ENCODE measurements at places on chromosomes 5 and 9. TPM values are rescaled to one million over a fixed set of nuclear protein-coding genes. Genes with fewer than 3 reads are reported as not detected.

DNA sequence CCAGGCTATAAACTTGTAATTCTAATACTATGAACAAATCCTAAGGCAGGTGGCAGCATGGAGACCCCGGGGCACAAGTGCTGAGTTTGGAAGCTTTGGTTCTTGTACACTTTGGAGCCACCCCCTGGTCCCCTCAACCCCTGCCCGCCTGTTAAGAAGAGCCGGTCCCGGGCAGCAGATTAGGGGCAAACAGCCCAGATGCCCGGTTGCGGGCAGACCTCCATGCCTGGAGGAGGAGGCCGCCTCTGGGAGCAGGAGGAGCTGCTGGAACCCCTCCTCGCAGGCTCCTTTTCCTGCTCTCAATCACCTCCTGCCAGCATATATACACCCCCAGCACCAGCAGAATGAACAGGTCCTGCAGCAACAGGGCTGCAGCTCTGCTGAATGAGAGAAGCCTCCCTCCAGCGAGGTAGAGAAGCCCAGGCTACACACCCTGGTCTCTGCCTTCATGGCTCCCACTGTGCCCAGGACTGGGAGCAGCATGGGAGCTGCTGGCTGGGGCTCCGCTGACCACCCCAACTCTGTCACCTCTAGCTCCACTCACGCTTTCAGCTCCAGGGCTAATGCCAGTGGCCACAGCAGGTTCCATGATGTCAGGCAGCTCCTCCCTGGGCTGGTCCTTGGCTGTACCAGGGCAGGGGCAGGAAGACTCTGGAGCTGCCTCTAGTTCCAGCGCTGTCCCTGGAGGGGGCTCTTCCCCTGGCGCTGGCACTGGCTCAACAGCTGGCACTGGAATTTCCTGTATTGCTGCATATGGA is 1713.5 kb upstream of the ACO1 start:
- no peak for DNase-seq

GRCh38 chr9:128568470-128569078 is 16.2 kb downstream of the SPTAN1 start:
- no peak for DNase-seq

DNA sequence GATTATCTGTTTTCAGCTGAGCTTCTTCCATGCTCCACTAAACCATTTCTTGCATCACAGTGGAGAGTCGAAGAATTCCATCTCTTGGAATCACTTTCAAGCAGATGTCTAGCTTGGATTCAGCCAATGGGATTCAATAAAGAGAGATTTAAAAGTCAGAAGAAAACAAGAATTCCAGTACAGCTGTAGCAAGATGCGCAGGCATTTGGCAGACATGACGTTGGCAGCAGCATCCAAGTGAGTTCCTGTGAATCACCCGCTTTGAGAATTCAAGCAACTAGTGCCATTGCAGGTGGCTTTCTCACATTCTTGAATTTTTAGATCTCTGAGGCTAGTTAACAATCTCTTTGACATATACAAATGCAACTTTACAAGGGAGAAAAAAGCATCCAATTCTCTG is 467.0 kb downstream of the CDH10 start:
- no peak for DNase-seq

DNA sequence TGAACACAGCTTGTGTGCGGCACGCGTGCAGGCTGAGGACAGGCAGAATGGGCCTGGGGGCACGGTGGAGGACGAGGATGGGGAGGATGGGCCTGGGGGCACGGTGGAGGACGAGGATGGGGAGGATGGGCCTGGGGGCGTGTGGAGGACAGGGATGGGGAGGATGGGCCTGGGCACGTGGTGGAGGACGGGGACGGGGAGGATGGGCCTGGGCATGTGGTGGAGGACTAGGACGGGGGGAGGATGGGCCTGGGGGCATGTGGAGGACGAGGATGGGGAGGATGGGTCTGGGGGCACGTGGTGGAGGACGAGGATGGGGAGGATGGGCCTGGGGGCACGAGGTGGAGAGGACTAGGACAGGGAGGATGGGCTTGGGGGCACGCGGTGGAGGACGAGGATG is 22.0 kb downstream of the FBXW5 start:
- DNase-seq: no peak

DNA sequence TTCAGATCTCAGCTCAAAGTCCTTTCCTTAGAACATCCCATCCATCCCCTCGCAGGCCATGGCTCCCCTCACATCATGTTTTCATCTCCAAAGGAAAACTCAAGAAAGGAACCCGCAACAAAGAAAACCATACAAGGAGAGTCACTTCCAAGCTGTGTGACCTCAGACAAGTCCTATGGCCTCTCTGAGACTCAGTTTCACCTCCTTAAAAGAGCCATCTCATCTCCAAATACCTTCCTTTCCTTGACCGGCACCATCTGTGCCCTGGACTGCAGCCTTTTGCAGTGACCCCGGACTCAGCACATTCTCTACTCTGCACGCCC is 10.7 kb downstream of the CORO2A start:
- DNase-seq: no peak

DNA sequence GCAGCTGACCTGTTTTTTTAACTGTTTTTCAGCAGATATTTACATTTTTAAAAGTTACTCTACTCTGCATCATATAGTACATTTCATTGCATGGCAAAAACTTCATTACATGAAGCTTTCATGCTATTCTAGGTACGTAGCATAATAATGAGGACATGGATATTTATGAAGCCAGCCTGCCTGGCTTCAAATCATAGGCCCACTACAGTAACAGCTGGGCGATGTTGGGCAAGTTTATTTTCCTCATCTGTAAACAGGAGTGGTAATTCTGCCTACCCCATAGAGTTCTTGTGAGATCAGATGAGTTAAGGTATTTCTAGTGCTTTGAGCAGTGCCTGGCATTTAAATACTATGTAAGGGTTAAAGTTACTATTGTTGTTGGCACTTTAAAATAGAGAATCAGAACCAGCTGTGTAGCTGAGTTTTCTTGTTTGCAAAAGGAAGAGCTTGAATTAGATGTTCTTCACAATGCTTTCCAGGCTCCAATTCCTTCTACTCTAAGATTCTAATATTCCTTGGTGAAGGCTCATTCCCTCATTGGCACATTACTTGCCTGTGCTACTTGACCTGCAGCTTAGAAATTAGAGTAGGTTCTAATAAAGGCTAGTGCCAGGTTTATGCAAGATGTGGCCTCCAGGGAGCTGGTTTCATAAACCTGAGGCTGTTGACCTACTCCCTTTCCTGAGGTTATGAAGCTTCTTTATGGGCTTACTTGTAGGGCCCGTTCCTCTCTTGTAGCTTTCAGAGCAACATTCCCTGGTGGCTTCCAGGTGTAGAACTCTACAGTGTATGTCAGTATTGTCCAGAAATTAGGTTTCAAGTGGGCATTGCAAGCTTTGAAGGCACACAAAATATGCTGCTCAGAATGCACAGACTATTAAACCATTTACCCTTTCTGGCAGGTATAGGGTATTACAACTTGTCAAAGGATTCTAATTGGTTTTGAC is 14.5 kb downstream of the ANP32B start:
- no peak for DNase-seq

DNA sequence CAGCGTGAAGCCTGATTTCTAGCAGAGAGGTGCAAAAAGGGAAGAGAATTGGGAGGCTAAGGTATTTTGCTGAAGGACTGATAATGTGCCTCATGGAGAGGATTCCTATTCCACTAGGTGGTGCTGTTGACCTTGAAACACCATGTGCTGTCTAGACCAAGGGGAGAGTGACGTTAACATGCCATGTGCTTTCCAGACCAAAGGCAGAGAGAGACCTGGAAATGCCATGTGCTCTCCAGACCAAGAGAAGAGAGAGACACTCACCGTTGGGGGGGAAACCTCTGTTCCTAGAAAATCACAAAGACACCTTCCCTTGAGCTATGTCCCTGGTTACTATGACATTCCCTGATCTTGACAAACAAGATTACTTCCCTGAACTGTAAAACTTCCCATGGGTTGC is 286.0 kb upstream of the TUSC1 start:
- peak; percentile 5 for DNase-seq

GRCh38 chr5:38780316-38780715 is 65.5 kb upstream of the OSMR start:
- DNase-seq: no peak

- DNase-seq: no peak
Observed at GRCh38 chr5:149310488-149310887, 34.8 kb upstream of the GRPEL2 start.

GRCh38 chr9:126836216-126836615 is 24.2 kb upstream of the ZBTB34 start:
- DNase-seq: no peak

DNA sequence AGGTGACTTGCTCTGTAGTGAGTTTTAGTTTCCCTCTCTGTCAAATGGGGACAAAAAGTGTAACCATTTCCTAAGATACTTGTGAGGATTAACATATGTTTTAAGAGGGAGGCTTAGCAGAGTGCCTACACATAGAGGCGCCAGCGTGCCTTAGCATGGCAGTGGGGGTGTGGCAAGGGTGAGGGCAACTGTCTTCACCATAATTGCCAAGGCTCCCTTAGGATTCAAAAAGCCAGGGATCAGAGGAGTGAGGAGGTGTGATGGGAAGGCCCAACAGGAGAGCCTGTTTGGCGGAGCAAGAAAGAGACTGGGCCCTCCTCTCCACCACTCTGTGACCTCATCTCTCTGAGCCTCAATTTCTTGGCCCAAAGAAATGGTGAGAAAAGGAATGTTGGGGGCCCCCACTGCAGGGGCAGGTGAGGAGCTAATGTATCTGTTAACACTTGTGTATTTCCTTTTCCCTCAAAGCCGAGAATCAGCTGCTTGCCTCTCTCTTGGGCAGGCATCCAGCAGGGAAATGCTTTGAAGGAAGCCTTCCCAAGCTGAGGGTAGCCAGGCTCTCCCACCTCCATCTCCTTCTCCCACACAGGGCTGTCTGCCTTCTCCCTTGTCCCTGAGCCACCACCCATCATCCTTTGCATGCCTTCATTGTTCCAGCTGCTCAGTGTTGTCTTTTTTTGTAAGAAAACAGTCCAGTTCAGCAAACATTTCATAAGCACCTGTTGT is 76.0 kb downstream of the DAB2IP start:
- no peak for DNase-seq

DNA sequence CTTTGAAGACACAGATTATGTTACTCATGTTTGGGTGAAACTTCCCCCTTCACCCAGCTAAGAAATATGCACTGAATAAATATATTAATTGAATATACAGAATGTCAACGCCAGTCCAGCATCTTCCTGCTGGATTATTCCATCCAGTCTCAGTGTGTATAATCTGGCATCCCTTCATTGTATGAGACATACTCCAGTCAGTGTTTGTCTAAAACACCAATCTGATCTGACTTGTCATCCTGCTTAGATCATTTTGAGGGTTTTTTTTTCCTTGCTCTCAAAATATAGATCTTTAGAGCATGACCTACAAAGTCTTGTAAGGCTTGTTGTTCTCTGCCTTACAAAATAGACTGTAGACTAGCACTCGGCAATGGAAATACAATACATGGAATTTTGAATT is 195.1 kb downstream of the SMARCA2 start:
- no peak for DNase-seq

DNA sequence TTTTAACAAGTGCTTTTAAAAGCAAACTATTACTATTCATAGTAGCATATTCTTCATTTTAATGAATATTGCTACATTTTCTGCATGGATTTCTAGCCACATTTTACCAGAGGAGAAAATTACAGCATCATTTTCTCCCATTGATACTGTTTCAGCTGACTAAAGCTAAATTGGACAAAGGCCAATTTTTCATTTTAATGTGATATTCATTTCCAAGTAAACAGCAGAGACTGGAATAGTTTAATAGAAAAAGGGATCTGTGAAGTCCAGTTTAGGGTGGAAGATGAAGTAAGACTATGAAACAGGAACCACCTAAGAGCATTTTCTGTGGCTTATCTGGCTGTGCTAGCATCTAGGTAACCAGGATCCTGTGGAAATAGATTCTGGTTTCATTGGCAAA is 128.1 kb downstream of the GIN1 start:
- DNase-seq: no peak

- no peak for DNase-seq
Observed at GRCh38 chr5:77321793-77322394, 111.4 kb downstream of the PDE8B start.

- DNase-seq: no peak
Observed at GRCh38 chr5:117551236-117551635, 976.6 kb upstream of the SEMA6A start.

DNA sequence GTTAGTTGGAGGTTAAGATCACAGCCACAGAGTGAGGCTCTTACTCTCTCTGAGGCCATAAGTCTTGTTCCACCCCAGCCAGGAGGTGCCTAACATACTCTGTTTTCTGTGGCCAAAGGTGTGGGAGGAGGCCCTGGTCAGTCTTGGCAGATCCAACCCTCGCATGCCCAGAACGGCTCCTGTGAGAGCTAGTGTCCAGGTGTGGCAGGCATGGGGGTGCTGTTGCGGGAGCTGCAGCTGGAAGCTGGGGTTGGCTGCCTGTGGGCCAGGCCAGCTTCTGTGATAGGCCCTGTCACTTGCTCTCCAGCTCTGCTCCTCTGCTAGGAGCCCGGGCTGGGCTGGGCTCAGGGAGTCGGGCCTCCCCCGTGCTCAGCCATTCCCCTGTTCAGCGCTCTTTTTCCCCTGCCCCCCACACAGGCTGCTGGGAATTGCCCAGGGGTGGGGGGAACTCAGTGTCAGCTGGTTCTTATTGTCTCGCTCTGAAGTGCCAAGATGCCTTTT is 31.6 kb downstream of the IER5L start:
- DNase-seq: no peak

- DNase-seq: no peak
Observed at GRCh38 chr5:147348046-147348445, 113.2 kb downstream of the STK32A start.

- DNase-seq: no peak
Observed at GRCh38 chr5:79795764-79796398, 106.2 kb downstream of the CMYA5 start.

DNA sequence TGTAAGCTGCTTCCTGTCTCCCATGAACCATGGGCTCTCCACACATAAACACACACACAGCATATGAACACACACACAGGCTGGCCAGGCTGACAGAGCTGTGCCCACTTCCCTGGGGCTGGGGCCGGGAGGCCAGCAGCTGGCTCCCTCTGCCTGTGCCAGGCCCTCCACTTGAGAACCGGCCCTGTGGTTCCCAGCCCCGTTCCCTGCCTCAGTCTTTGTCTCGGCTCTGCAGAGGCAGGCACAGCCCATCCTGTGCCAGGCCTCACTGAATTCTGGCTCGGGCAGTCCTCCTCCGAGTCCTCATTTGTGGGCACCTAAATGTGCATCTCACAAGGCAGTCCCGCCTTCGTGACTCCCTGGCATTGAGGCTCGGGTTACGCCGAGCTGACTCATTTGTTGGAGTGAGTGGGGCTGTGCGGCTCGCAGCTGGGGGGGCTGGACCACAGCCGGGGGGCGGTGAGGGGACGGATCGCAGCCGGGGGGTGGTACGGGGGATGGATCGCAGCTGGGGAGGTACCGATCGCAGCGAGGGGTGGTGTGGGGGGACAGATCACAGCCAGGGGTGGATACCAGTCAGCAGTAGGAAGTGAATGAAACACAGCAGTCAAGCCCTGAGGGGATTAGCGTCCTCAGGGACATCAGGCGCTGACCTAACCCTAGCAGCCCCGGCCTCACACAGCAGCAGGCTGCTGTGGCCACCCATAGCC is 72.3 kb downstream of the PSMB7 start:
- no peak for DNase-seq

Gene PRSS3
- total RNA-seq: not detected

Gene UNC13B
- 2.3 TPM for total RNA-seq

Gene CCNO
- not detected for total RNA-seq

Gene SYK
- 0.29 TPM for total RNA-seq

Gene ANKS6
- 18.6 TPM for total RNA-seq

Gene IFNB1
- total RNA-seq: 0.46 TPM

Gene PCDHGA12
- total RNA-seq: 0.16 TPM

Gene SPINK6
- total RNA-seq: not detected

Gene RPL37
- 1,969 TPM for total RNA-seq

Gene SLC6A3
- total RNA-seq: not detected

Gene POLR3G
- total RNA-seq: 6.2 TPM

Gene LRRTM2
- total RNA-seq: 0.21 TPM

Gene RXRA
- total RNA-seq: 0.25 TPM

Gene ROPN1L
- 0.18 TPM for total RNA-seq
